GM12864 (cell line): ENCODE measurements at places on chromosomes 3 and 15.

DNA sequence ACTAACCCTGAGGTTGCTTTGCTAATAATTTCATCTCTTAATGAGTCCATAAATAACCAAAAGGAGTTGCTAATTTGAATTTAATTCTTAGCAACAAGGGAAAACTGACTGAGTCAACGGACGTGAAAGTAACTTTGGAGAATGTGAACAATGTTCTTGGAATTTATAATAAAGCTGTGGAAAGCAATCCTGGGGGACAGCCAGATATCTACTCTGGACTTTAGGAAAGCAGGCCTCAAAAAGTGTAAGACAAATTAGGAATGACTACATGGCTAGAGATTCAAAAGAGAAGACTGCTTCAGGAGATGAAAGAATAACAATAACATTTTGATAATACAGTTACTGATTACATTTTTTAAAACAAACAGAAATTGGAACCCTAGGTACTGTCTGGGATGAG, 318.4 kb upstream of the COL8A1 start:
- no peak for DNase-seq

DNA sequence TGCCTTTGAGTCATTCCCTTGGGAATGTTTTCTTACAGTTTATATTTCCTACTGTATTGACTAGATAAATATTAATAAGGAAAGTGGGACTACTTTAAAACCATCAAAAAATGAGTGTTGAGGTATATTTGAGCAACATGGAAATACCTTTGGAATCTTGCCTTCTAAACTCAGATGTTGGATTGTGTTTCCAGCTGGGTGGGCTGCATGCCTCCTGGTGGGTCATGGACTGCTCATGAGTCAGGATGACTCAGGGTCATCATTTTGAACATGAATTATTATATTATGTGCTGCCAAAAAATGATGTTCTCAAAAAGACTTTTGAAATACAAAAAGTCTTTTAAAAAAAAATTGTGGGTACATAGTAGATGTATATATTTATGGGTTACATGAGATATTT, 41.1 kb upstream of the APH1B start:
- DNase-seq: no peak

DNA sequence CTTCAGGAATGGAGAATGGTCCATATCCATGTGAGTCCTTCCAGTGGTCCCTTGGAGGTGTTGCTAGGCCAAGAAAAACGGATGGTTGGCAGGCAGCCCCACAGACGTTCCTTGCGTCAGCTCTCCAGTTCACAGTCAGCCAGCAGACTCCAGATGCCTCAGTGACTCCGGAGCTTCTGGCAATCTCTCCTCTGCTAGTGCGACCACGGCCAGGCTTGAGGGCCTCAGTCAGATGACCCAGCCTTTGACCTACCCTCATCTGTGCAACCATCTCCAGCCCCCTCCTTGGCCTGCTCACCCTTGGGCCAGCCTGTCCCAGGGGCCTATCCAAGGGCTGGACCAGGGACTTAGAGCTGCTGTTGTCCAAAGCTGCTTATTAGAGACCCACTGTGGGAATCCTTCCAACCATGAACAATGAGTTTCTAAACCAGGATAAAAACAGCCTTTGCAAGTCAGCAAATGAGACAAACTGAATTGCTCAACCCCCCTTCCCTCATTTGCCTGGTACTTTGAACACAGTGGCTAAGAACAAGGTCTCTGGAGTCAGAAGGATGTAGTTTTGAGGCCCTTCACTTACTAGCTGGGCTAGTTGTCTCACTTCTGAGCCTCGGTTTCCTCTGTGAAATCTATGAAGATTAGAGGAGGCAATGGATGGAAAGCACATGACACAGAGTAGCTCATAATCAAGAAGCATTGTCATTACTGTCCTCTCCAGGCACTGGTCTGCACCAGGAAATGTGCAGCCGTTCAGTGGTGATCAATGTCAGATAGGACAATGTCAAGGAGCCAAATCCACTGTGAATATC, 44.8 kb downstream of the ANP32A start:
- DNase-seq: no peak

GRCh38 chr3:1172644-1173043, 79.8 kb downstream of the CNTN6 start:
- DNase-seq: no peak

GRCh38 chr15:34023907-34024306, 15.1 kb downstream of the AVEN start:
- DNase-seq: no peak

DNA sequence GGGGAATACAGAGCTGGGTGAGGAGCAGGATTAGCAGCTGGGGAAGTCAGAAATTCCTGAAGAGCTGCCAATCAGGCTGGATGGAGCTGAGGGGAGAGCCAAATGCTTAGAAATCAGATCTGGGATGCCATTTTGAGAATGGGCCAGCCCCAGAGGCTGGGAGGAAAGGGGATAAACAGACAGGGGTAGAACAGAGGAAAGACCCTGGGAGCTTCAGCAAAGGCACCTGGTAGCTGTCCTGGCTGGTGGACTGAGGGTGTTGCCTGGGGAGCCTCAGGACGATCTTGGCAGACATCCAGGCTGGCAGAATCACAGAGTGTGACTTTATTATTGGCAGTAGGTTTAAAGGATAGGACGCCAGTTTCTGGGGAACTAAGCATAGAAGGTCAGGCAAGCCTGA, 97.8 kb downstream of the SQOR start:
- DNase-seq: no peak

DNA sequence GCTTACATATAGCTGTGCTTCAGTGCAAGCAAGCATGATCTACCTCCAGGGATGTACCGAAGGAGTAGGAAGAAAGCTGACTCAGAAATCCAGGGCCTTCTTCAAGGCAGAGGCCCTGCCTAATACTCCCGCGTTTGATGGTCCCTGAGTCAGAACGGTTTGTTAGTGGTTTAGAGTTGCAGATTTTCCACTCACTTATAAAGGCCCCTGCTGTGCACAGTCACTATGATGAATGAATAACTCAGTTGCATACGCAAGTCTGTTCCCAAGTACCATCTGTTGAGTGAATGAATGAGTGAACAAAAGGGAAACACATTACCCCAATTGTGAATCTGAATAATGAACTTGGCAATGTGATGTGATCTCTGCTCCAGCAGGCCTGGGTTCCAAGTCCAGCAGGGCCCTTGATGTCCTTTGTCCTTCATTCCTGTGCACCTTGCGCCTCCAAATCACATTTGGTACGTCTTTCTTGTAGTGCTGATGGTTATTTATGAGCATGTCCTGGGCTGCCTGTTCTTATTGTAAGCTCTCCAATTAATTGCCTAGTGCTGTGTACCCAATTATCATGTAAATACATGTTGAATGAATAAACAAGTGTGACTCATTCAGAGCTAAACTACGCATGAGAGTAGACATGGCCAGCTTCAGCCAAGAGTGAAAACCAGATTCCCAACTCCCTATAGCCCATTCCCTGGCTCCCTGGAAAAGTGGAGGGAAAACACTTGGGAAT, 85.3 kb upstream of the LIMD1 start:
- DNase-seq: no peak

GRCh38 chr3:188583341-188584161, 429.6 kb downstream of the LPP start:
- no peak for DNase-seq

GRCh38 chr3:129502641-129503408, 25.6 kb upstream of the RHO start:
- DNase-seq: no peak

DNA sequence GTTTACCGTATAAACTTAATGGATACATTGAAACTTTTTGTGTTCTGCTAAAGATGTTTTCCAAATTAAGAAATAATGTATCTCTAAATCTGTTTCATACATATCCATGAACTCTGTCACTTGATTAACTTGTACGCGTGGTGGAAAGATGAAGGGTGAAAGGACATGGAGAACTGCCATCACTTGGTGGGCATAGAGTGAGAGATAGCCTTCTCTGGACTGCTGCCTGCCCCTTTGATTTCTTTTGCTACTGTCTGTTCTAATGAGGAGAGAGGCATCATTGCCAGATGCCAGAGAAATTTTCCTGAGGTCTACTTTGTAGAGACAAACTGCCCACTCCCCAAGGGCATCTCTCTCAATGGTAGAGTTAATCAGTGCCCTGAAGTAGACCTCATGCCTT, 120.5 kb downstream of the SLMAP start:
- DNase-seq: no peak

- no peak for DNase-seq
These were observed 3.3 kb downstream of the RHOV start for GRCh38 chr15:40870716-40871115.

GRCh38 chr3:133855002-133855370, 40.7 kb downstream of the RAB6B start:
- no peak for DNase-seq

GRCh38 chr15:97479957-97480356, 480.5 kb upstream of the ARRDC4 start:
- no peak for DNase-seq

DNA sequence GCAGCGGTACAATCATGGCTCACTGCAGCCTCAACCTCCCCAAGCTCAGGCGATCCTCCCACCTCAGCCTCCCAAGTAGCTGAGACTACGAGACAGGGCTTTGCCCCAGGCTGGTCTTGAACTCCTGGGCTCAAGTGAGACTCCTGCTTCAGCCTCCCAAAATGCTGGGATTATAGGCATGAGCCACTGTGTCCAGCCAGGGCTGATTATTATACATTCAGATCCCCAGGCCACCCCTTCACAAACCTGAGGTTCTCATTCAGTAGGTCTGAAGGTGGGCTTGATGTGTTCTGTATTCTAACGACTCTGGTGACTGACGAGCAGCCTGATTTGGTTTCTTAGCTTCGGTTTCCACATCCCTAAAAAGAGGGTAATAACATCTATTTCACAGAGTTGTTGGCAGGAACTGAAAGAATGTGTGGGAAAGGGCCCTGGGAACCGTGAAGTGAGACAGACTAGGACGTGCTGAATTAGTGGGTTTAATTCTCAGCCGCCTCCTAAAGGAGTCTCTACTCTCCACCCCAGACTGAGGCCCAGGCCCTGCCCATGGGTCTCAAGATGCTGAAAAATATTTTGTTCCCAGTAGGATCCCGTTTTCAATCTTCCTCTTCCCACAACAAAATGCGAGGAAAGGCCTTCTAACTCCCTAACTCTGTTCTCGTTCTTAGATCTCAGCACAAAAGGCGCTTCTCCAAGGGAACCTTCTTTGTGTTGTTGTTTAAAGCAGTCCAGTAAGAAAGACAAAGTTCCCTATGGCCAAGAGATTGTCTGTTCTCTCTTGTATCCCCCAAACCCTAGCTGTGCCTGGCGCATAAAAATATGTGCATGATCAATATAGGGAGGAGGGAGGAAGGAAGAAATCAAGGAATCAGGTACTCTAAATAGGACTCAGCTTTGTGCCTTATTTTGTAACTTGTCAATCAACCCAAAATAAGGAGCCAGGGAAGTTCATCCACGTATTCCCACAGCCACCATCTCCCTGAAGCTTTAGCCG, 210.0 kb upstream of the TOPAZ1 start:
- DNase-seq: no peak

DNA sequence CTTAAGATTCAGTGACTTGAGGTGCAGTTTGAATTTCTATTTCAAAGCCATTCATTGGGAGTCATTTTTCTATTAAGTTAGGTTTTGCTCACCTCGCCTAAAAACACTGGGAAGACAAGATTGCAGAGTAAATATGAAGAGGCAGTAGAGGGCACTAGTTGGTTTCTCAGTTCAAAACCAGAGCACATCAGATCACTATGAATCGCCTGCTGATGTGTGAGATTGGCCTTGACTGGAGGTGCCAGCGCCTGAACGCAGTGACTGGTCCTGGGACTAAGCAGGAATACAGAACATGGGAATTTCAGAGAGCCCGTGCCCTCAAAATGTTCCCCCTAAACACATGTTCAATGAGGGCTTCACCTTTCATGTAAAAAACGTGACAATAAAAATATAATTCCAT, 229.0 kb downstream of the ITPR1 start:
- DNase-seq: peak; percentile 16

DNA sequence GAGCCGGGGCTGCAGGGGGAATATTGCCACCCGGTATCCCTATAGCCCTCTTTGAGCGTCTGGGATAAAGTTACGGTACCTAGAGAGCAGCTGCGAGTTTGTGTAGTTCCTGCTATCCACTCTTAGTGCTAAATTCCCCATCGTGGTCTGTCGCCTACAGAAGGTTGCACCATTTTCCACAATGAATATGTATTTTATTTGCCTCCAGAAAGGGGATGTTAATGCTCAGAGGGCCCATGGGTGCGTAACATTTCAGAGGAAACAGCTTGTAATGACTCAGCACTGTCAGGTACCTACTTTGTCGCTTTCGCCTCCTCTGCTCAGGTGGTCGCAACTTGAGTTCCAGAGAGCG, 1.1 kb downstream of the SLCO3A1 start:
- no peak for DNase-seq

GRCh38 chr3:57709559-57709958, 16.7 kb upstream of the DENND6A start:
- no peak for DNase-seq

DNA sequence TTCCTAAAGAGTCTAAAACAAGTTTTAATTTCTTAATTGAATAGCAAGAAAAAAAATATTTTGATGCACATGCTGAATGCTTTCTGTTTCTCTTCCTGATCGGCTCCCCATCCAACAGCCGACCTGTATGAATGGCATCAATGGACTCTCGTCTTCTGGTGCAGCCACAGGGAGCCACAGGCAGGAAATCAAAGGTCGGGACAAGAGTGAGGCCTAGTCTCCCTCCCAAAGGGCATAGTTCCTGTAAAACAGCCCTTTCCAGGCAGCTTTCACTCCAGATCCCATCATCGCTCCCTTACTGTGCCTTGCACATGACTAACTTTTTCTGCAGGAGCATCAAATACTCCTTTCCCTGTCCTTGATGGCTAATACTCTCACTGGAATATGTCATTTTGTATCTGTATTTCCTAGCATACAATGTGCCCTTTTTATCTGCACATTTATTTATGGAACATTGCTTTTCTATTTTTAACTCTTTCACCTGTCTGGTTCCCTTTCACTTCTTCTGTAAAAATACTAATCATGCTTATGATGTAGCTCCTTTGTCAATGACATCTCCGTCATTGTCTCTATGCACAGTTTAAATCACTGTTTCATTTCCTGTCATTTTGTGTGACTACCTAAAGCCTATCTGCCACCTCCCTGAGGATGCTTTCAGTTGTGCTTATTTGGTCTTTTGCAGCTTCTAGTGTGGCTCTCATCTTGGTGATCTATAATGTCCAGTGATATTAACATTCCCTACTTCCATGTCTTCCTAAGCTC, 326.2 kb downstream of the CTNNB1 start:
- no peak for DNase-seq

DNA sequence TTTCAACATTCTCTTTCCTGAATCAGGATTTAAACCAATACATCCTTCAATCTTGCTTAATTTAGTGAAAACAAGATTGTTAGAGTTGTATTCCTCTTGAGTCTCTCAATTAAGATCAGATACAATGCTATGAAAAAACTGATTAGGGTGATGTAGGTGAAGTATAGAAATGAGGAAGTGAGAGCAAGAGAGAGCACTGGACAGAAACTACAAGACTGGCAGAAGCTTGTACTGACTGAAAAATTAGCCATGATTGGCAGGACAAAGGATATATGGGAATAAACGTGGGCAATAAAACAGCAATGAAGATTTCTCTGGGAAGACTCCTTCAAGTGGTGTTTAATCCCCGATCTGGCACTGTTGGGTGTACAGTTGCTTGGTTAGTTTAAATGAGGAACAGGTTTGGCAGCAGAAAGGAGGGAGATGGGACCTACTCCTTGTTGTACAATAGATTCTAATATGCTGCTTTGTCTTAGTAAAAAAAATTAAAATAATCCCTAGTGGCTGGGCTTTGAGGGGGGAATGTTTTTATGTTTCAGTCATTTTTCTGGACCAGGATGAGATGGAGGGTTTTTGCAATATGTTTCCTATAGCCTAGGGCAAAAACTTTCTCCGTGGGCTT, 252.7 kb downstream of the SLC9A9 start:
- DNase-seq: no peak
